ENCODE measurements at places on chromosomes 7 and 10.

GRCh38 chr10:131403936-131404335 lies 92.4 kb upstream of the TCERG1L start:
- no peak for DNase-seq

GRCh38 chr10:63755441-63755840 lies 234.2 kb downstream of the REEP3 start:
- no peak for DNase-seq

GRCh38 chr7:22173685-22174573 lies 183.0 kb downstream of the RAPGEF5 start:
- no peak for DNase-seq

- no peak for DNase-seq
These were observed 389.7 kb downstream of the INHBA start for GRCh38 chr7:41313171-41313570.

DNA sequence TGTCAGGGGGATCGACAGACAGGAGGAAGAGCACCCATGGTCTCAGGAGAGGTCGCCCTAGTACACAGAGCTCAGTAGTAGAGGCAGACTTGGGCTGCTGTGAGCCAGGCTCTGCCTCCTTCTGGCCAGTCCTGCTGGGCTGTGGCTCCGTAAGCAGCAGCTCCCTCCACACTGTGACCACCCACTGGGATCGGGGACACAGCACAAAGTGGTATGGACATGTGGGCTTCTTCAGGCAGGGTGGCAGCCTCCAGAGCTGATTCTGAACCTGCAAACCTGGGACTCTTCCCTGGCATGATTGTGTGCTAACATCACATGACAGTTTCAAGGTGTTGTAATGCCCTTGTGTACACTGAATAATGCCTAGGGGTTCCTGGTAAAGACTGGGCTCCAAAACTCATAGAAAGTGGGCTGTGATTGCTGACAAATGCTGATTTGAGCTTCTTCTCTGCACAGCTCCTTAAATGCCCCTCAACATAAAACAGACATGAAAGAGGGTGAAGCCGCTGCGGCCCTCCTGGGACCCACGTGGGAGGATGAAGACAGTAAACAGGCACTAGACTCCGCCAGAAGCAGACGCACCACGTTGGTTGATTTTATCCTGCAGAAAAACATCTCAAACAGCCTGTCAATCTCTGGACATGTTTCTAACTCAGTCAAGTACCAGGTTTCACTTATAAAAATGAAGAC lies 76.7 kb downstream of the GPR26 start:
- no peak for DNase-seq

- DNase-seq, result no peak
These were observed 114.8 kb upstream of the ARID5B start for GRCh38 chr10:61786728-61787127.

All from anterior cingulate cortex (tissue), 58 donors.